ENCODE measurements at places on chromosomes 5 and 9.

DNA sequence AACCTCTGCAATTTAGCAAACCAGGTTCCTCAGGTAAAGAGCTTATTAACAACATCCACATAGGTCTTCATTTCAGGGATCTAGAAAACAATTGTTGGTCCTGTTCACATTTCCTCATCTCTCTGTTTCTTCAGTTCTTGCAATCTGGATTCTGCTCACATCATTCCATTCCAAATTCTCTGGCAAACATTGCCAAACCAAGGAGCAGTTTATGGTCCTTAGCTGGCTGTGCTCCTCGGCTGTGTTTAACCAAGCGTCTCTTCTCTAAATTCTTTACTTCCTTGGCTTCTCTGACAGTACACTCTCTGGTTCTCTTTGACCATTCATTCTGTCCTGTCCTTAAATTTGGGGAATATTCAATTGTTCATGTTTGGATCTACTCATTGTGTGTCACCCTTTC, 65.8 kb upstream of the RANBP3L start:
- no peak for DNase-seq

- no peak for DNase-seq
These were observed 62.1 kb downstream of the SLC44A1 start for GRCh38 chr9:105306351-105307140.

GRCh38 chr5:38948501-38948900, 102.7 kb downstream of the OSMR start:
- no peak for DNase-seq

DNA sequence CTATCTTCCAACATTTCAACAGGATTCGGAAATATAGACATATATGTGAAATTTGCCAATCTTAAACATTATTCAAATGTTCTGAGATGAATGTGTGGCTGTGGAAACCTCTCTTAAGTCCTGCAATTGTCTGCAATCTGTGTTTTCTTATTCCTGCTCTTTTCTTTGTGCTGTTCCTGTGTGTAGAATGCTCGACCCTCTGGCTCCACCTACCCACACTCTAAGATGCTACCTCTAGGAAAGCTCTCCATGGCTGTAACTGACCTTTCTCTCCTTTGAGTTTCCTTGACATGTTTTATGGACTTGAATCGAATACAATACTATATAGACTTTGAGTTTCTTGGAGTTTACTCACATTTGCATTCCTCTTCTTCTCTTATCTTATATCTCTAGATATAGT, 120.6 kb upstream of the ASTN2 start:
- DNase-seq = no peak

DNA sequence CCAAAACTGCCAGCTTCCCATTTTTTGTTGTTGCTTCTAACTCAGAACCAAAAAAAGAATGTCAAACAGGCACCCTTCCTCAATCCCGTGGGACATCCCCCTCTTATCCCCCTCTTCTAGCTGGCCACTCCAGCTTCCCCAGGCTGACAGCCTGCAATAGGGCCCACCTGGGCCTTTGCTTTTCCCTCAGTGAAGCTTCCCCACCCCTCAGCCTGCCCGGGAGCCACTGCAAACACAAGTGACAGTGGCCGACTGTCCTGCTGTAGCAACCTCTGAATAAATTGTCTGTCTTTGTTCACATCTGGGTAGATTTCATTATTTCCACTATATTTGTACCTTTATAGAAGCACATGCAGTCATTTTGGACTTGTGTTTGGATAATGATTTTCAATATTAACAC, 245.3 kb downstream of the GADD45G start:
- DNase-seq = no peak

DNA sequence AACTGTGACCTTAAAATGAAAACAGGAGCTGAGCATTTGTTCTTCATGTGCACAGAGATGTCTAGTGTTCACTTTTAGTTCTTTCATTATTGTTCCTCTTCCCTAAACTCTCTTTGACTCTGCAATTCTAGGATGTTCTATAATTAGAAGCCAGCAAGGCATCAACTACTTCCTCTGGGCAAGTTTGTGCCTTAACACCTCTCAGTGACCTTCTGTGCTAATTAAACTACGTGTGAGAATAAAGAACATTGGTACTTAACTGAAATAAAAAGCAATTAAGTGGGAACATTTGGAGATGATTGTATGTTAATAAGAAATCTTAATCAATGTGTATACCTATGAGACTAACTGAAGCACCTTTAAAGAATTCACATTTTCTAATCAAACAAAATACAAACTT, 242.8 kb downstream of the RASEF start:
- no peak for DNase-seq

DNA sequence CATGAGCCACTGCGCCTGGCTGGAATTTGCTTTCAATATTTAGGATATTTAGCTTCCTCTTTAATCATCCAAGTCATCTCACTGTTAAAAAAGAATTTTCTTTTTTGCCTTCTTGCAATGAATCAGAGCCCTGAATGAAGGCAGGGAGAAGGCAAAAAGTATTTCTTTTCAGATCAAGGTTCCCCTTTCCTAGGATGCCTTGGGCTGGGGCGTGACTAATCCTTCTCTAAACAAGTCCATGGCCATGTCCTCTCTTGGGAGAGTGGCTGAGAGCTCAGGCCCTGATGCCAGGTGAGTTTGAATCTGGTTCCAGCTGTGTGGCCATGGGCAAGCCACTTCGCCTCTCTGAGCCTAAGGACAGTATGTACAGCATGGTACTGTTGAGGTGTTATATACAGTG, 84.8 kb upstream of the NEURL1B start:
- DNase-seq = no peak

DNA sequence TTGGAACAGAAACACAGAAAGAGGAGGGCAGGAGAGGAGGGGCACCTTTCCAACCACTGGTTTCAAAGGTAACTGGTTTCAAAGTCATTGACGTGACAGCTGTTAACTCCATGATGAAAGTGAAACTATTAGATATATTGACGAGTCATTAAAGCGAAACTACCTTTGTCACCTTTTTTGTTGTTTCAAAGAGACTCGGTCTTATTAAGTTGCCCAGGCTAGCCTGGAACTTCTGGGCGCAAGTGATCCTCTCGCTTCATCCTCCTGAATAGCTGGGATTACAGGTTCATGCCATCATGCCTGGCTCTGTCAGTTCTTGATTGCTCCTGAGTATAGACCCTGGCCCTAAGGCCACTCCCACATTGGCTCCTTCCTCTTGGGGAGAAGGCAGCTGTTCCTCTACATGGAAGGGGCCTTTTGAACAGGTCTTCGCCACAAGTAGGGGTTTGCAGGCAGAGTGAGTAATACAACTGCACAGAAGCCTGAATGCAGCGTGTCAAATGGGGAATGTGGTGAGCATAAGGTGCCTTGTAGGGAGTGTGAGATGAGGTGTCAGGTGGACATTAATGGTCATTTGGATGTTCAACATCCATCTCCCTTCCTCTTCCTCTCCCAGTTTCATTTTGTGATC, 3.4 kb upstream of the F12 start:
- DNase-seq = no peak

- DNase-seq = no peak
These were observed 17.7 kb downstream of the SLC28A3 start for GRCh38 chr9:84322828-84323227.

GRCh38 chr9:137761032-137761431, 116.5 kb upstream of the CACNA1B start:
- no peak for DNase-seq

- no peak for DNase-seq
These were observed 720.7 kb upstream of the CTNND2 start for GRCh38 chr5:12624776-12625560.

GRCh38 chr5:32329395-32329834, 16.7 kb upstream of the MTMR12 start:
- peak; percentile 71 for DNase-seq

GRCh38 chr5:16787278-16787677, 148.8 kb downstream of the MYO10 start:
- no peak for DNase-seq

GRCh38 chr5:13921578-13921977, 22.9 kb downstream of the DNAH5 start:
- DNase-seq = no peak

- no peak for DNase-seq
These were observed 24.8 kb downstream of the SMC2 start for GRCh38 chr9:104118916-104119315.

- no peak for DNase-seq
These were observed 57.6 kb downstream of the MAMDC2 start for GRCh38 chr9:70101265-70101664.

GRCh38 chr5:154269414-154269813, 78.9 kb downstream of the GALNT10 start:
- DNase-seq = no peak

DNA sequence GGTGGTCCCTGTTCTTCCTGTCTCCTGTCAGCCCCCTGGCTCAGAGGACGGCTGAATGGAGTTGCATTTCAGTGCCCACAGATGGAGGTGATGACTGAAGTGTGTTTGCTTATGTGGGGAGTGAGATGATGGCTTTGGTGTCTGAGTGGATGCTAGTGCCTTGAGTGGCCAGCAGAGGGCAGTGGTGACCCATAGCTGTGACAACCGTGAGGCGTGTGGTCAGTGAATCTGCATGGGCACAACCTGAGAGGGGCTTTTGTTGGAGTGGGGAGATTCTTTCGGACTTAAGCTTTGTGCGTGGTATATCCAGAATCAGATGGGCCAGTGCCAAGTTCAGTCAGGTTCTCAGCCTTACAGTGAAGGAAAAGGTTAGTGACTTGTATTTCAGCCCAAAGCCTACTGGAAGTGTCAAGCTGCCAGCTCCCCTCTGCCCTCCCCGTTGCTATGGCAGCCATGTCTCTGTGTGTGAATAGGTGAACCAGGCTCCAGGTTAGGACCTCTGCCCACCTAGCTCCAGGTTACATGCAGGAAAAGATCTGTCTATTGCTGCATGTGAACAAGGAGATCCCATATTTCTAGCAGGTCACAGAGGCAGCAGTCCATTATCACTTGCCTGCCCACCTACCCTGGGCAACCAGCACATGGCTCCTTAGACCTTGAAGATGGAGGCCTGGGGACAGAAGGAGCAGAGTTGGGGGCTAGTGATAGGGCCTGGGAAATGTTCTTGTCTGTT, 14.7 kb upstream of the CXXC5 start:
- DNase-seq = peak; percentile 85

GRCh38 chr5:179795049-179795862, 1.5 kb downstream of the LTC4S start:
- DNase-seq = peak; percentile 59

DNA sequence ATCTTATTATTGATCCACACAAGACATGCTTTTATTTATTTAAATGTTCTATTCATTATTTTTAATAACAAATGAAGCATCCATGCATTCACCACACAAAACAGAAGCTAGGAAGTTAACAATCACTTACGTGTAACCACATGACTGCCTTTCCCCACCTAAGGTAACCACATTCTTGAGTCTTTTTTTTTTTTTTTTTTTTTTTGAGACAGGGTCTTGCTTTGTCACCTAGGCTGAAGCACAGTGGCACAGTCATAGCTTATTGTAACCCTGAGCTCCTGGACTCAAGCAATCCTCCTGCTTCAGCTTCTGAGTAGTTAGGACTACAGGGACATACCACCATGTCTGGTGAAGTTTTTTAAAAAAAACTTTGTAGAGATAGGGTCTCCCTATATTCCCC, 133.0 kb downstream of the DOCK2 start:
- DNase-seq = no peak

DNA sequence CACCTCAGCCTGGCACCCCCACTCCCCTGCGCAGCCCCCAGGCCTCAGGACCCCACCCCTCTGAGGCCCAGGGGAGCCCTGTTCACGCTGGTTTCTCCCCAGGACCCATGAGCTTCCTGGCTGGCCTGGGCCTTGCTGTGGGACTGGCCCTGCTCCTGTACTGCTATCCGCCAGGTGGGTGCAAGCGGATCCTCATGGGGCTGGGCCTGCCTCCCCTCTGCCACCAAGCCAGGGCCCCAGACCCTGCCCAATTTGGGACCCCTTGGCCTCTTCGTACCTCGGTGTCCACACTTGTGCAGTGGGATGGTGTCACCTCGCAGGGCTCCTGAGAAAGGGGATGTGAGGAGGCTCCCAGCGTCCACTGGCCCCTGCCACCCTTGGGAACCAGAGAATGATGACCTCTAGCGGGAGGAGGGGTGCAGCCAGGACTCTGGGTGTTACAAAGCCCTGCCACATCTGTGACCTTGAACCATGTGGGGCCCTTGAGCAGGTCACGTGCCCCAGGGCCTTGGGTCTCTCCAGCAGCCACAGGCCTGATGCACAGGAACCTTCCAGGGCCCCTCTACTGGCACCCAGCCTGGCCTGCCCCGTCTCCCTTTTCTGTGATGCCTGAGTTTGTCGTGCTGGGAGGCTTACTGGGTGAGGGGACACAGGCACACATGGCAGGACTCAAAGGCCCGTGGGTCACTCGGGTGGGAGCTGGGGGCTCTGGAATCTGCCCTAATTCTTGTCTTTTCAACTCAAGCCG, 16.3 kb downstream of the CARD19 start:
- no peak for DNase-seq

GRCh38 chr5:54013556-54014194, 296.7 kb downstream of the ARL15 start:
- no peak for DNase-seq

DNA sequence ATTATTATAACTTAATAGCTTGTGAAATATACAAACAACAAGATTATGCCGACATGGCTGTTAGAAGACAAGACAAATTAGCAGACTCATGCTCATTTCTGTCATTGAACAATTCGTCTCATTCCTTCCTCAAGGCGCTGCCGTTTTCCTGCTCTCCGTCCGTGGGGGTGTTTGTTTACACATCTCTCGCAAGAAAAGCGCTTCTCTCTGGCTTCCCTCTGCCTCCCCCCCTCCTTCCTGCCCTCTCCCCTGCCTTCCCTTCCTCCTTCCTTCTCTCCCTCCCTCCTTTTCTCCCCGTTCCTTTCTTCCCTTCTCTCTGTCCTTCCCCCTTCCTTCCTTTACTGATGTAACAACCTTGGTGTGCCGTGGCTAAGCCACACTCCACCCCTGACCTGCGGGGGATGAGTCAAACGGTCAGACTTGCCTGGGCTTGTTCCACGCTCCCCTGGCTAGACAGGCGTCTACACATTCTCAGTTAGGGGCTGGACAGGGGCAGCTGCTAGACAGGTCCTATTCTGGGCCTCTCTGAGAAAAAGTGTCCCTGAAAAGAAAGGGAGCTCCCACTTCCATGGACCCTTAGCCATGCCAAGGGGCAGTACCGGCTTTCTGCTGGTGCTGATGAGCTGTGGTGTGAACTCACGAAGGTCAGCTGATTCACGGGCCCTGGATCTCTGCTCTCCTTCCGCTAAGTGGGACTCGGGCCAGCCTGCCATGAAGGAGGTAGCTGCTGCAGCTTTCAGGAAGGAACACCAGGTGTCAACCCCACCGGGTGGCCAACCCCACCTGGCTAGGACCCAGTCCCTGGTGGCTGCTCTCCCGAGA, 32.0 kb upstream of the SPTLC1 start:
- DNase-seq = no peak

DNA sequence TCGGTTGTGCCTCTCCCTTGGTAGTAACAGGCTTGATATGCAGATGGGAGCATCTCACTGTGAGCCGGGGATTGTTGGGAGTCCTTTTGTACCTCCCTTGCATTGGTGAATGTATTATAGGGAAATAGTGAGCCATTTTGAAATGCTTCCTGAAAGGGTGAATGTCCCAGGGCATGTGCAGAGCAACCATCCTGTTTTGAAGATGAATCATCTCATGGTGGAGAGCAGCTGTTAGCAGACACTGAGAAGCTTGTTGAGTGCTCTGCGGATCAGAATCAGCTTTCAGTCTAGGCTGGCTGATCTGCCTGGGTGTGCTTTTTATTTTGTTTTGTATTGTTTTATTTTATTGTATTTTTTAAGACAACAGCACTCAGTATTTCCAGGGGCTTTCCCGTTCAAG, 29.7 kb downstream of the SLC36A1 start:
- DNase-seq = no peak

GRCh38 chr9:1273859-1274258, 223.7 kb downstream of the DMRT2 start:
- no peak for DNase-seq
